ENCODE measurements at places on chromosomes 1 and 21.

GRCh38 chr1:196148367-196148970 lies 459.8 kb downstream of the KCNT2 start:
- DNase-seq: no peak

DNA sequence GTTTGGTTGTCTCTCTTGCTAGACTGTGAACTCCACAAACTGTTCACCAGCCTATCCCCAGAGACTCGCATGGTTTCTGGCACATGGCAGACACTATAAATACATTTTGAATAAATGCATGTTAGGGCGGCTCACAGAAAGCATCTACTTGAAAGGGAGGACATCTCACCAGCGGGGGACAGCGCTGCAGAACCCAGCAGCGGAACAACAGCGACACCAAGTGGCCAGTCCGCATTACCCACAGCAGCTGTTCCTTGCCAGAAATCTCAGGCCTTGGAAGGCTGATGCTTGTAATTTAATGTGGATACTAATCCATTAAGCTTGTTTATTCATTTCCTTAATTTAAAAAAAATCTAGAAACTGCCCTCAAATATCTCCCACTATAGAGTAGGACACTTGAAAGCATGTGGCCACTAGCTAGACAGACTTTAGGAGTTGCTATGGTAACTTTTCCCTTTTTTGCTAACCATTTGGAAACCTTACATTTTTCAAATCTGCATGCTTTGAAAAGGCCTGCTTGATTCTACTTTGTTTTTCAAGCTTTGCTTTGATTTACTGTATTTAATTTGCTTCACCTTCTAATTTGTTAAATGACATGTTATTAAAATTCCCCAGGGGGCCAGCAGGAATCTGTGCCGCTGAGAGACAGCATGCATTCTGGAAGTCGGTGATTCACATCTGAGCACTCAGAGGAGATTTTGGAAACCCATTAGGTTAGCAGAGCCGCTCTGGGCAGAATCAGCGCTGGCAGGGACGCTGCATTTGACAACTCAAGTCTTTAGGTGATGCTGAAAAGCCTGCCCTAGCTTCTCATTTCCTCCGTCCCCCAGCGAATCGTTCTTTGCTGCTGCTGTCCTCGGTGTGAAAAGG lies 63.5 kb upstream of the SSX2IP start:
- DNase-seq: peak; percentile 69

DNA sequence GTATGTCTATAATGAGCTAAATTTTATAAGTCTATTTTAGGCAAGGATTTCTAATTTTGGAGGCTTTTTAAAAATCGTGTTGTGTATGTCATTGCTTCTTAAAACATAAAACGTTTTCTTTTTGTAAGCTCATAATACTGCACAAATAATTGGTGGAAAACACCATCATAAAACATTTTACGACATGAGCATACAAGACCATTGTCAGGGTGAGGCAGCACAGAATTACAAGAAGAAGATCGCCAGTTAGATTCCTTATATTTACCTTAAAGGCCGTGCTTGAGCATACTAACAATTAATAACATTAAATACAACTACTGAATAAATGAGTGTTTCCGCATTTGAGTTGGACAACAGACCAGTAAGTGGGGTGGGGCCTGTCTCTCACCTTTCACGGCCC lies 19.1 kb upstream of the LMX1A start:
- no peak for DNase-seq

DNA sequence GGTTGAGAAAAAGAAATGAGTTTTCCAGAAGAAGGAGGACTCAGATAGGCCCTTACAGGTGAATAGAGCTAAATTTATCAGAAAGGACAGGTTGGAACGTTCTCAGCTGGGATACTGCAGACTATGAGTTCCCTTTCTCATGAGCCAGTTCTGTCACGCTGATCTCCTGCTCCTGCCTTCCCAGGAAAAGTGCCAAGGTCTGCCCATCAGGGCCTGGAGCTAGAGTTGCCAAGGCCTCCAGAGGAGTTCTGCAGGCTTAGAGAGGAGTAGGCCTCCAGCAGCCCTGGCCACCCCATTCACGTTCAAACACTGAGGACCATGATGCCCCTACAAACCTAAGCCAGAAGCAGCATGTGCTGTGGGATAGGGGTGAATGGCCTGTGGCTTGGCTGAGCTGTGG lies 126.8 kb upstream of the TNR start:
- DNase-seq: no peak

- no peak for DNase-seq
Observed at GRCh38 chr1:201172326-201172725, 18.1 kb upstream of the TMEM9 start.

- DNase-seq: peak; percentile 85
Observed at GRCh38 chr1:99969729-99970621, at the start of gene SLC35A3. Gene SLC35A3 (plus strand): TSS chr1:99969996. CDS start chr1:99993555, 23,559 bp downstream.

- no peak for DNase-seq
Observed at GRCh38 chr1:117610036-117610435, 4.2 kb downstream of the TENT5C start.

GRCh38 chr1:93701629-93702028 lies 20.0 kb upstream of the BCAR3 start:
- no peak for DNase-seq
